ENCODE measurements at places on chromosomes 11 and 22. TPM values are rescaled to one million over a fixed set of nuclear protein-coding genes. Genes with fewer than 3 reads are reported as not detected.

OR5AP2 gene
- not detected for total RNA-seq

OR52I1 gene
- total RNA-seq: not detected

OR56B4 gene
- not detected for total RNA-seq

TMEM191B gene
- 4.3 TPM for total RNA-seq

KRTAP5-1 gene
- total RNA-seq: not detected

PDE3B gene
- 21.5 TPM for total RNA-seq

FHIP1B gene
- 84.6 TPM for total RNA-seq

OR5A2 gene
- not detected for total RNA-seq

GRCh38 chr11:12834630-12835029, 160.4 kb downstream of the TEAD1 start:
- DNase-seq: no peak

GRCh38 chr22:34019190-34019845, 99.0 kb upstream of the LARGE1 start:
- no peak for DNase-seq

DNA sequence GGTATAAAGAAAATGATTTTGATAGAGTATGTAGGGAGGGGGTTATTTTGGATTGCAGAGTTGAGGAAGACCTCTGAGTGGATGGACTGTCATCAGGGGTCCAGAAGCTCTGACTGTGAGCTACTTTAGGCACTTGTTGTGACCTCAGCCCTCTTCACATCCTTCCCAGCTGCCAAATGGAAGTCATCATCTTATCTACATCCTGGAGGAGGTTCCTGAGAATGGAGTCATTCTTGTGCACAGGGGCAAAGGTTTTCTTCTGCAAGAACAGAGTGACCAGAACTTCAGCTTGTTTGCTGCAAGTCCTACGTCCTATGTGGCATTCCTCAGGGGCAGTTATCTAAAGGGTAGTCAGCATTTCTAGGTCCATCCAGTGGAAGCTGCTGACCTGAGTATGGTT, 393.8 kb downstream of the AASDHPPT start:
- no peak for DNase-seq

- no peak for DNase-seq
Observed at GRCh38 chr11:76174330-76174729, 32.0 kb downstream of the WNT11 start.

DNA sequence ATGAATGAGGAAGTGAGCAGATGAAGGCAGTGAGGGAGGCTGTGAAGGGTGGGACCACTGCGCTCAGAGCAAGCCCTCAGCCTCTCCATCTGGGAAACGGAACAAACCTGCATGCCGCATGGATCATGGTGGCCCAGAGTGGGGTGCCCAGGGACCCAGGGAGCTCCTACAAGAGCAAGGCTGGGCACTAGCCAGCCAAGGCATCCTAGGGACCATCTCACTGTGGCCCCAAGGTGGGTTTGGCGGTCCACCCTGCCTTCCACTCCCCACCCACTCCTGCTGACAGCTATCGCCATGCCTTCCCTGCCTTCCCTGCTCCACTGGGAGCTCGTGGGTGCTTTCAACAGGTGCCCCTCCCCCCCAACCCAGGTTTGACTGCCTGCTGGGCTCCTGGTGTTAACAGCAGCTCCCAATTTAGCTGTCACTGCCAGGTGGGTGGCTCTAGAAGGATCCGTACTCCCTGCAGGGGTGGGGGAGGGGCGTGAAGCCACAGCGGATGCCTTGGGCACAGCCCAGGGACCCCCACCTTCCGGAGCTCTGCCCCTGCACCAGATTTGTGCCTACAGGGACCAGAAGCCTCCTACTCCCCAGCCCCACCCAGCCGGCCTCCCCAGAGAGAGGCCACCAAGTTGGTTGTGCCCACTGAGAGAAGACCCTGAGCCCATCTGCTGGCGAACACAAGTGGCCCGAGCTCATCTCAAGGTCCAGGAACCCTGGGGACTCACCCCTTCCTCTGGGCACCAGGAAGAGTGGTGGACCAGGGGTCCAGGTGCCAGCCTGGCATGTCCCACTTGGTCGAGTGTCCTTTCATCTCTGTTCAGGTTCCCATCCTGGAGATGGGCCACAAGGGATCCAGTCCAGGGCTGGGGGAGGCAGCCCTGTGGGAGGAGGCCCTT, 29.7 kb upstream of the PRODH start:
- no peak for DNase-seq

DNA sequence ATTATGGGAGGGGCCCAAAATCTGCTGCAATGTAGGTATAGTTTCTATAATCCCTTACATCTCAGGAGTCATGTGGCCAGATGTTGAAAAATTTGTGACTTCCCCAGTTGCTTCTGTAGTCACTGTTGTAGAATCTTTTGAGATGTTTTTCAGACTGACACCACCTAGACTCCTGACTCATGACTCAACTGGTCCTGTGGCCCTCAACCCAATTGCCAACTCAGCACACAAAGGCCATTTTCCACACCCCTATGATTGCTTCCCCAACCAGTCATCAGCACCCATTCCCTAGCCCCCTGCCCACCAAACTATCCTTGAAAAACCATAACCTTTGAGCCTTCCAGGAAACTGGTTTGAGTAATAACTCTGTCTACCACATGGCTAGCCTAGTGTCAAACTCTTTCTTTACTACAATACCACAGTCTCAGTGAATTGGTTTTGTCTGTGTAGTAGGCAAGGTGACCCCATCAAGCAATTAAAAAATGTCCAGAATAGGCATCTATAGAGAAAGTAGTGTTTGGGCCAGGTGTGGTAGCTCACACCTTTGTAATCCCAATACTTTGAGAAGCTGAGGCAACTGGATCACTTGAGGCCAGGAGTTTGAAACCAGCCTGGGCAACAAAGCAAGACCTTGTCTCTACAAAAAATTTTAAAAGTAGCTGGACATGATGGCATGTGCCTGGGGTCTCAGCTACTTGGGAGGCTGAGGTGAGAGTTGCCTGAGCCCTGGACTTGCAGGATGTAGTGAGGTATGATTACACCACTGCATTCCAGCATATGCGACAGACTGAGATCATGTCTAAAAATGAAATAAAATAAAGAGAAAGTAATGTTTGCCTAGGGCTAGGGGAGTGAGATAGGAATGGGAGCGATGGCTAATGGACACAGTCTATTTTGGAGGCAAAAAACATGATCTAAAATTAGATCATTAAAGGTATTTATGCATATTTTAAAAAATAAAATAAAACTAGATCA, 24.1 kb upstream of the FEZ1 start:
- no peak for DNase-seq

DNA sequence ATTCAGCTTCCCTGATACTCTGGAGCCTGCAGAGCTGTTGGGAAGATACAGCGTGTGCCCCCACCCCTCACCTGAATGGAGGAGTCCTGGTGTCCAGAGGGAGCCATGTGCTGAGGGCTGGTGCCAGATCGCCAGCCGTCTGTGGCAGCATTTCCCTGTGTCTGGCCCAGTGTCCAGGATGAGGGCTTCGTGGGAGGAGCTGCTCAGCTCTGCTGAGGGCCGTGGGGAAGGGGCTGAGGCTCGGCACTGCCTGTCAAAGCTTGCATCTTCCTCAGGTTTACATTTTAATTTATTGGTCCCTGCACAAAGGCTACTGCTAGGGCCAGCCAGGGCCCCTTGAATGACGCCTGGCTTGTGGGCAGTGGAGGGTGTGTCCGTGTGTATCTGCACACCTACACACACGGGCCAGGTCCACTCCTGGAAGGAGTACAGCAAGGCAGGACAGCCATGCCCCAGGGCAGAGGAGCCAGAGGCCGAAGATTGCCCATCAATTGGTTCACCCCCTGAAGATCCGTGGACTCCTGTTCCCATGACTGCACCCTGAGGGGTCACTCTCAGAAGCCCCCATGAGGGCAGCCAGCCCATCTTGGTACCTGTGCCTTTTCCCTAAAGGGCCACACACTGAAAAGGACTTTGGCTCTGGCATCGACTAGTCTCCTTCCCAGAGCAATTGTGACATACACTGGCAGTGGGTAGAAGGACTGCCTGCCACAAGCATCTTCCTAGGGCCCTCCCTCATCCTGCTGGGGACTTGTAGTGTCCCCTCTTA, 107.7 kb upstream of the PARVA start:
- DNase-seq: peak; percentile 37

DNA sequence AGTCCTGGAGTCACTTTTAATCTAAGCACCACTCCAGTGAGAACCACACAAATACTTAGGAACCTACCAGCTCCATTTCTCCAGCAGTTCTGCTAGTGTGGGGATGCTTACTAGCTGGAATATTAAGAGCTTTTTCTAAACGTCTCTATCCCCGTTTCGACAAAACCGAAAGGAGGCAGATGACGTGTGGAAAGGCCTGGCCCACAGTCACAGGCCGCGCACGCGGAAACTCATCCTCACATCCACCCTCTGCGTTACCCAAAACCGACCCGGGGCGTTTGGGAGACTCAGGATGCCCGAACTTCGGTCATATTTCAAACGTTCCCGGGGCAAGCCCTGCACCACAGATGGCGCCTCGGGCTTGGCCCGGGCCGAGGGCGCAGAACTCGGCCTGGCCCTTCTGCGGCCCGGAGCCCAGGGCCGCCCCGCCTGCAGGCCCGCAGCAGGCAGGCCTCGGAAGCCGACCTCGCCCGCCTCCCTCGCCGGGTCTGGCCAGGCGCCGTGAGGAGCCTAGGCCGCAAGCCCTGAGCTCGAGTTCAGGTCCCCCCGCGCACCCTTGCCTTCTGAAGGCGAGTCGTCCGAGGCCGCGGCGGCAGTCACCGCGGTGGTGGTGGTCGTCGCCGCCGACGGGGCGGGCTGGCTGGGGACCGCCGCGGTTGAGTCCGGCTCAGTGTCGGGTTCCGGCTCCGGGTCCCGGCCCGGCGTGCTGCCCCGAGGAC, 473 bp downstream of the FNBP4 start:
- DNase-seq: peak; percentile 72

- no peak for DNase-seq
Observed at GRCh38 chr11:60194511-60194910, 11.6 kb upstream of the MS4A6A start.

DNA sequence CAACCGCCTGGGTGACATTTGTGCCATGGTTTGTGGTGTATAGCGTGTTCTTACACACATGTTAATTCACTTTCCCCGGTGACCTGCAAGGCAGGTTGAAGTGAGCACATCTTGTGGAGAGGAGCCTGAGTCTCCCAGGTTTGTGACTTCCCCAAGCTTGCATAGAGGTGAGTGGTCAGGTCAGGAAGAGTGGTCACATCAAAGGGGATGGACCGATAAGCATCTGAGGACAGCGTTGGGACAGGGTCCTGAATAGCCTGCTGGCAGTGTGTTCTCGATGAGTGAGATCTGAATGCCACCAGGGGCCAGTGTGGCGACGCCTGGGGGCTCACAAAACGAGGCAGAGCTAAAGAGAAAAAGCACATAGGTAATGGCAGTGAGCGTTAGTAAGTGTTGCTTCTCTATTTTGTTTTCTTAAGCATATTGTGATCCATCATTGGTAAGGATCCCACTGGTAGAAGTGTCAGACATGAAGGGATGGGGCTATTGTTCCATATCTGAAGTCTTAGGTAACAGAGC, 154.6 kb downstream of the GRIK4 start:
- no peak for DNase-seq

DNA sequence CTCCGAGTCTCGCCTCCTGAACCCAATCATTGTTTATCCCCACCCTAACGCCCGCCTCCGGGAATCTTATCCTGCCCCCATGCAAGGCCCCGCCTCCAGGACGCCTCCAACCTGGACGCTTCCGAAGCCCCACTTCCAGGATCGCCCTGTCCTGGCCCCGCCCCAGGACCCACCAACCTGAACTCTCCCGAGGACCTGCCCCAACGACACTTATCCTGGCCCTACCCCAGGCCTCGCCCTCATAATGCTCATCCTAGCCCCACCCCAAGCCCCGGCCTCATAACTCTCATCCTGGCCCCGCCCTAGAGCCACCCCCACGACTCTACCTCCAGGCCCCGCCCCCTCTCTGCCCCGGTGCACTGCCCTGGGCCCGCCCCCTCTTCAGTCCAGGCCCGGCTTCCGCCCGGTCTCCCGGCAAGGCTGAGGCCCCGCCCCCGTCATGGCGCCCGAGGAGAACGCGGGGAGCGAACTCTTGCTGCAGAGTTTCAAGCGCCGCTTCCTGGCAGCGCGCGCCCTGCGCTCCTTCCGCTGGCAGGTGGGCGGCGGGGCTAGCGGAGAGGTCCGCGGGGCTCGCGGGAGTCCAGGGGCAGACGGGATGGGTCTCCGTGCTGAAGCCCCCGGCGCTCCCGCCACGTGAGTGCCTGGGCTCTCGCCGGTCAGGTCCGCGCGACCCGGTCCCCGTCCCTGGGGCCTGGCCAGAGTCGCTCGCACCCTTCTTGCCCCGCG, 45.7 kb upstream of the DEFB108B start:
- DNase-seq: no peak

GRCh38 chr11:1326435-1327063, 17.1 kb upstream of the TOLLIP start:
- DNase-seq: no peak

GRCh38 chr22:17303840-17304779, 65.2 kb upstream of the CECR2 start:
- DNase-seq: no peak

DNA sequence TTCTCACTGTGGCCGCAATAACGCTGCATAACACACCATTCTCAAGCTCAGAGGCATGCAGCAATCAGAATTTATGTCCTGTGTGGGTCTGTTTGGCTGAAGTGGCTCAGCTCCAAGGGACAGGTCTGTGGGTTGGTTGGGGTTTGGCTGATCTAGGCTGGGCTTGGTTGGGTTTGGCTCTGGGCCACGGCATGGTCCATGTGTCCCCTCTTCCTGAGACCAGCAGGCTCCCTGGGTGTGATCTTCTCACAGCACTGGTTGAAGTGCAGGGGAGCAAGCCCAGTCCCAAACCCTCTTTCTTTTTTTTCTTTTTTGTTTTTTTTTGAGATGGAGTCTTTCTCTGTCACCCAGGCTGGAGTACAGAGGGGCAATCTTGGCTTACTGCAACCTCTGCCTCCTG, 25.0 kb downstream of the SMIM38 start:
- no peak for DNase-seq

- no peak for DNase-seq
Observed at GRCh38 chr11:124278261-124278660, 22.1 kb downstream of the OR8G5 start.

DNA sequence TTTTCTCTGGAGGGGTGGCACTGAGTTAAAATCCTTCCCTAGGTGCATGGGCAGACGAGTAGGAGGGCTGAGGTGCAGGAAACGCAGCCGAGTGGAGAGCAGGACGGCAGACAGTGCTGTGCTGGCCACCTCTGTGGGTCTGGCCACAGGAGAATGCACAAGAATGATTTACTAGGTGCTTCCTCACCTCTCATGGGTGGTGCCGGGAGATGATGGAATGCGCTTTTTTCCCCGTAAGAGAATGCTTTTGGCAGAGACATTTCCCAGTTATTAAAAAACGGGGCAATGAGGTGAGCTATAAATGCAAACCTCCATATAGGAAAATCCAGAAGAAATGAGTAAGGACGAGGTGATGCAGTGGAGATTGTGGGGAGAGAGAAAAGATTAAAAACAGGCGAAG, 86.1 kb downstream of the ADAMTS15 start:
- DNase-seq: no peak

All from colonic mucosa (tissue), 4 donors.